Osteoblast (primary cell): ENCODE measurements at places on chromosomes 4 and X. TPM values are rescaled to one million over a fixed set of nuclear protein-coding genes. Genes with fewer than 3 reads are reported as not detected.

The POF1B gene
- not detected in 2 replicates for total RNA-seq

The CENPVL2 gene
- total RNA-seq = not detected in 2 replicates

The GPRASP2 gene
- total RNA-seq = 10.9 and 11.8 TPM in 2 replicates

The NAP1L3 gene
- 12.4 and 14.1 TPM in 2 replicates for total RNA-seq

The CACNA1F gene
- not detected in 2 replicates for total RNA-seq
